ENCODE measurements at places on chromosomes 1 and 21.

GRCh38 chr1:72650843-72651435 lies 368.6 kb upstream of the NEGR1 start:
- no peak for DNase-seq

- DNase-seq, result peak; percentile 69
These were observed at the start of gene MTFR1L for GRCh38 chr1:25819491-25820246. TSS of gene MTFR1L (plus strand) at chr1:25819954. CDS start at chr1:25823105, 3,151 bp downstream.

DNA sequence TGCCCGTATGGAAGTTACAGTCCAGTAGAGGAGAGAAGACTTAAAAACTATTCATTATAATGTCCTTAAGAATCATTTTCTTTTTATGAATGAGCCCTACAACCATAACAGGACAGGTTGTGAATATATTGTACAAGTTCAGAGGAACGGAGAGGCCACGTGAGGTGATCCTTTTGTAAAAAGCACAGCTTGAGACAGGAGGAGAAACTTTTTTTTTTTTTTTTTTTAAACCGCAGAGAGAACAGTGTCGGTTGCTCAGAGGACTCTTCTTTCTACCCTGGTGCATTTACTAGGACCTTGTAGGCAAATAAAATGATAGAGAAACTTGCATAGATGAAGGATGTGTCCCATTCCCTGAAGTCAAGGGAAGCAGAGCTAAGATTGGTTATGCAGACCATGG lies 32.1 kb downstream of the DYRK1A start:
- no peak for DNase-seq

DNA sequence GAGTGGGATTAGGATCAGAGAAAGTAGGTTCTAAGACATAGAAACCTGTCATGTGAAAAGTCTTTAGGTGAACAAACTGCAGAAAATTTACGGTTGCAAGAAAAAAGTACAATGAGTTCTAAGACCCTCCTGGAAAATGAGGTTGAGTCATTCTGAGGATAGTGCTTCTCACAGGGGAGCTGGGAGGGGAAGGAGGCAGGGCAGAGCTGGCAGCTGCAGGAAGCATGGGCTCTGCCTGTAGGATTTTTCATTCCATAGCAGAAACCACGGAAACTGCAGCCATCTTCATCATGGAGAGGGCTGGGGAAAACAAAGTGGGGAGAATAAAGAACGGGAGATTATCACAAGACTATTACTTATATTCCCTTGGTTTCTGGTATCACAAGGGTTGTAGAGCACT lies 25.8 kb upstream of the THEM4 start:
- DNase-seq, result no peak
